ENCODE measurements at places on chromosomes 5 and 9. TPM values are rescaled to one million over a fixed set of nuclear protein-coding genes. Genes with fewer than 3 reads are reported as not detected.

FGF1 gene
- total RNA-seq = 11.5 TPM

TEX53 gene
- total RNA-seq = not detected

SPATA31E1 gene
- total RNA-seq = not detected

MTX3 gene
- total RNA-seq = 21.0 TPM

FST gene
- total RNA-seq = 80.5 TPM

SV2C gene
- not detected for total RNA-seq

ADAMTS16 gene
- under 0.01 TPM for total RNA-seq

DND1 gene
- total RNA-seq = 0.24 TPM

DBH gene
- total RNA-seq = not detected

ALDOB gene
- total RNA-seq = not detected

TMC1 gene
- total RNA-seq = 0.85 TPM

LIFR gene
- total RNA-seq = 33.4 TPM

PCDHGB6 gene
- total RNA-seq = 6.1 TPM

SUSD3 gene
- not detected for total RNA-seq

SPARC gene
- 1,844 TPM for total RNA-seq

FXN gene
- total RNA-seq = 3.2 TPM

PHF24 gene
- total RNA-seq = under 0.01 TPM

OMD gene
- 8.0 TPM for total RNA-seq

DDX4 gene
- not detected for total RNA-seq

CAVIN4 gene
- total RNA-seq = 1.1 TPM

TMEM174 gene
- not detected for total RNA-seq

FAM81B gene
- total RNA-seq = not detected

C5orf63 gene
- total RNA-seq = 2.3 TPM

GLRA1 gene
- not detected for total RNA-seq

LHX3 gene
- total RNA-seq = not detected

NEUROG1 gene
- not detected for total RNA-seq

IFNK gene
- not detected for total RNA-seq

FCN1 gene
- not detected for total RNA-seq

PRRX2 gene
- 92.7 TPM for total RNA-seq

ABCA1 gene
- total RNA-seq = 62.4 TPM
